ENCODE measurements at places on chromosomes 13 and 19.

DNA sequence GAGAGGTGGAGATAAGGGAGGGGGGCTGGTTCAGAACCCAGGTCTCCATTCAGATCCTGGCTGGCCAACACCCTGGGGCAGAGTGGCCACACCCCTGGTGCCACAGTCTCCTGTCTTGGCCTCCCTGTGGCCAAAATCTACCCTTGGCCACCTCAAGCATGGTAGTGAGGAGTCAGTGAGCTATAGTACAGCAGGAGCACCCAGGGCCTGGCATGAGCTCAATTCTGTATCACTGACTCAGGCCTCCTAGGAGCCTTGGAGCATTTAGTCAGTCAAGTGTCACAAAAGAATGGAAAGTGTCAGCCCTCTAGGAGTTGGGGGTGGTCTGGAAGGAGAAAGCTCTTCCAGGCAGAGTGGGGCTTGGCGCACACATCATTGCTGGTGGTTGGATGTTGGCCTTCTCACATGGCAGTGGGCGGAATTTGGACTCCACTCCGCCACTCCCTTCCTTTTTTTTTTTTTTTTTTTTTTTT, 6.6 kb upstream of the CD79A start:
- DNase-seq: no peak

- no peak for DNase-seq
Measured at GRCh38 chr13:107865643-107866031, 349.7 kb downstream of the LIG4 start.

DNA sequence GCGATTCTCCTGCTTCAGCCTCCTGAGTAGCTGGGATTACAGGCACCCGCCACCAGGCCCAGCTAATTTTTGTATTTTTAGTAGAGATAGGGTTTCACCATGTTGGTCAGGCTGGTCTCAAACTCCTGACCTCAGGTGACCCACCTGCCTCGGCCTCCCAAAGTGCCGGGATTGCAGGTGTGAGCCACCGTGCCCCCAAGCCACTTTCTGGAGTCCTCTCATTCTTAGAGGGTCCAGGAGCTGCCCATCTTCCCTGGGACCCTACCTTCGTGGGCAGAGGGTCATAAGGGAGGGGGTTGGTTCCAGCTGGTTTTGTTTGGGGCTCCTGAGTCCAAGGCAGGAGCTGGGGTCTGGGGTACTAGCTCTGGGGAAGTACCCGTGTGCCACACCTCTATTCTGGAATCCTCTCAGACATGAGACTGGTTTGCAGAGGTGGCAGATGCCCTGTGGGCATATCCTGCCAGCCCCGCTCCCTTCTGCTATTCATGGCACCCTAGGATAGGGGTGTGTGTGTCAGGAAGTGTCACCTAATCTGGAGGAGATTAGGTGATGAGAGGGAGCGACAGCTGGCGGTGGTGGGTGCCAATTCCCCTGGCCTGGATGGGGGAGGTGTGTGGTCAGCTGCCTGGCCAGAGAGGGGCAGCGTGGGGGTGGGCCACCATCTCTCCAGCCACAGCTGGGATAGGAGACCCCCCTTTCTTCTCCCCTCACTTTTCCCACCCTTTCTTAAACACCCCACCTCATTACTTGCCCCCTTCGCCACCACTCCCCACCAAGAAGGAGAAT, 2.1 kb downstream of the PRMT1 start:
- no peak for DNase-seq

DNA sequence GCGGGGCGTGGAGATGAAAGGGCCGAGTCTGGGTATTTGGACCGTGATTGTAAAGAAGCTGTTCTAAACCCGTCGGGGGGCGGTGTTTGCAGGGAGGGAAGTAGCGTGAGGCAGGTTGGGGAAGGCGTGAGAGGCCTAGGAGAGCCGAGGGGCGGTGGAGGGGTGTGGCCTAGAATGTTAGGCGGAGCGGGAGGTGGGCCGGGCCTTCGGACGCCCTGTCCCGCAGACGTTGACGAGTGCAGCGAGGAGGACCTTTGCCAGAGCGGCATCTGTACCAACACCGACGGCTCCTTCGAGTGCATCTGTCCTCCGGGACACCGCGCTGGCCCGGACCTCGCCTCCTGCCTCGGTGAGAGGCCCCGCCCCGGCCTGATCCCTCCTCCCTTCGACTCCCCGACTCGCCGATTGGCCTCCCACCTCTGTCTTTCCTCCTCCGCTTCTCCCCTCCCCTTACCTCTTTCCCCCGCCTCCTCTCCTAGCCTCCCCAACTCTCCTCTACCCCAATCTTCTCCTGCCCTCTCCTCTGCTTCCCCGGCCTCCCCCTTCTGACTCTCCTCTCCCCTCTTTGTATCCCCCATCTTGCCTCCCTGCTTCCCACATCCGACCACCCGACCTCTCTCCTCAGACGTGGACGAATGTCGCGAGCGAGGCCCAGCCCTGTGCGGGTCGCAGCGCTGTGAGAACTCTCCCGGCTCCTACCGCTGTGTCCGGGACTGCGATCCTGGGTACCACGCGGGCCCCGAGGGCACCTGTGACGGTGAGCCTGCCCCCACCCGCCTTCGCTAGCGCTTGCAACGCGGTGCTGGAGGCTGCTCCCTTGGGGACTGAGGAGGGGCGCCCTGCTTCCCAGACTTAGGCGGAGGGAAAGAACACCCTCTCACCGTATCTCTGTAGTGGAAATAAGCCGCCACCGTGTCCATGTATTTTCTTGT, 12.8 kb downstream of the LTBP4 start:
- DNase-seq: peak; percentile 92

- no peak for DNase-seq
Measured at GRCh38 chr13:112325920-112326645, 50.1 kb upstream of the SPACA7 start.

DNA sequence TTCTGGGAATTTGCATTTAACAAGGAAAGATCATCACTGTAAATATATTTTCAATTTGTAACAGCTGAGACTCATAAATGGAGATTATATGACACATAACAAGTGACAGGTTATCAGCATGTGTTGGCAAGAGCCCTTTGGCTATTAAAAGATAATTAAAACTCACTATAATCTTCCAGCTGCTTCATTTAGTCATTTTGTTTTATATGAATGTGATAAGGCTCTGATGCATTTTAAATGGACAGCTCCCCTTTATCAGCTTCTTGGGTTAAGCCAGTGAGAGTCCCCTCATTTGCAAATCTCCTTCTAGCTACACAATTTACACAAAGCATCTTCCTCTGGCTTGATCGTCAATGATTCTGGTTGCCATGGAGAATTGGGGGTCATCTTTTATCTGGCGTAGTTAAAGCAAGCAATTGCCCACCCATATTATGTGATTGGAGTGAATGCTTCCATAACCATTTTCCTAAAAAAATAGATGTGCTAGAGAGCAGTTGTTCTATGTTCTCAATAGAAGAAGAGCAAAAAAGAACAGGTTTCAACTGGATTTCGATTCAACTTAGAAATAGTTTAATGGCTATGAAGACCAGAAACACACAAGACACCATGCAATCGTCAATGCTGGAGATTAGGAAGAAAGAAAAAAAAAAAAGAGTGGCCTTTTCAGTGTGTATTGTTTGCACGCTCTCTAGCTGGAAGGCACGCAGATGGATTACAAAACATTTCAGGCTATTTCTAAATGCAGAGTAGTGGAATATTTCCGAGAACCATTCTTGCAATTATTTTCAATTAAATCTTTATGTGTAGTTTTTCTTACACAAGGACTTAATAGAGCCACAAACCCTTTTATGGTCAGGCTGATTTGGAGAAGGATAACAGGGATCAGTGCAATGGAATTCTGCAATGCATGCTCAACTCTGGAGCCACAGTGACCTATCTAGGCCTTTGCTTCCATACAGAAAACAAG, 27.4 kb downstream of the STARD13 start:
- no peak for DNase-seq

GRCh38 chr19:1648920-1649541, 3.4 kb downstream of the TCF3 start:
- no peak for DNase-seq

DNA sequence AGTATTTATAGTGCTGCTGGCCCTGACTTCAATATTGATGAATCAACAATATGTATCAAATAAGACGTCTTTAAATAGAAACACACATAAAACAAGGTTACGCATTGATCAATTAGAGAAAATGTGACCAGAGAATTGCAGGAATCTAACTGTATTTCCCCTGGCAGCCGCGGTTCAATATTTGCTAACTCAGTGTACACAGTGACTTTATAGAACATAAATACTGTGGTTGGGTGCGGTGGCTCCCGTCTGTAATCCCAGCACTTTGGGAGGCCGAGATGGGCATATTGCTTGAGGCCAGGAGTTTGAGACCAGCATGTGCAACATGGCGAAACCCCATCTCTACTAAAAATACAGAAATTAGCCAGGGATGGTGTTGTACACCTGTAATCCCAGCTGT, 22.8 kb upstream of the UPF3A start:
- DNase-seq: no peak

DNA sequence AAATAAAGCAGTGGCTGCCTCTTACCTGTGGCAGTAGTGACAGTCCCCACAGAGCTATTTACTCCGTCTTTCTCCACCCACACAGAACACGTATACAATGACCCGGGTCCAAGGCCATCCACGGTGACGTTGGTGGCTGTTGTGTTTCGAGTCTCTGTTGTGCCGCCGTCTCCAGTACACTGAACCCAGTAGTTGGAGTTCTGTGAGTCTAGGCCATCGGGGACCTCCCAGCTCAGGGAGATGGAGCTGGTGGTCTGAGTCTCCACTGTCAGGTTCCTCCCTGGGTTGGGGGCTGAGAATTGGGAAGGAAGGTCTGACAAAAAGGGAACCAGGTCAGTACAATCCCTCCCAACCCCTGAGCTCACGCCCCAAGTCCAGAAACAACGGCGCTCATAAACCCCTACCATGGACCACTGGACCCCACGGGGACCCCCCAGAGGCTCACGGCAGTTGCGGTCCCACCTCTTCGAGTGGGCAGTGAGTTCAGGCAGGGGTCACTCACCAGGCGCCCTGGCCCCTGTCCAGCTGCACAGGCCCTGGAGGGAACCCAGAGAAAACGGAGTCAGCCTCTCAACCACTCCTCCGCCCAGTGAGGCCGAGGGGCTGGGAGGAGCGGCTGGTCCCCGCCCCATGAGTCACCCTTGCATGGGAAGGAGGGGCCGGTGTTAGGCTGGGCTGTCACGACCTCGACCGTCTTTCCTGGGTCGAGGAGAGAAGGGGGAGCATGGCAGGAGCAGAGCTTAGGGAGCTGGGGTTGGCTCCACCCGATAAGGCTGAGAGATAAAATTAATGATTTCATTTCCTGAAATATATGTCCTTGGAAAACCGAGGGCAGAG, 2.4 kb downstream of the PTPRH start:
- DNase-seq: peak; percentile 88

DNA sequence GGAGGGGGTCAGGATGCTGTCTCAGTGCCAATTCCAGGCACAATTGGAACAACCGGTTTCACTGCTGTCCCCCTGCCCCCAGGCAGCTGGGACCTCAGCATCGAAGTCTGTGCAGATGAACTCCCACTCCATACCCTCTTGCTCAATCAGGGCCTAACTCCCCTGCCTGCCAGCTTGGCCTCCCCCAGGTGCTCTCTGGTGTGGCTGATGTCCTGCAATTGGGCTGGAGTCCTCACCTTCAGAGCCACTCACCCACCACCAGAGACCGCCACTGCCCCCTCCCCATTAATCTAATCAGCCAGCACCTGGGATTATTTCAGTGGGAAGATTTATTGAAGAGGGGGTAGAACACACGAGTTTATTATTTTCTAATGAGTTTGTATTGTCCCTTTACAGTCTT, 118.8 kb downstream of the MIPEP start:
- no peak for DNase-seq

DNA sequence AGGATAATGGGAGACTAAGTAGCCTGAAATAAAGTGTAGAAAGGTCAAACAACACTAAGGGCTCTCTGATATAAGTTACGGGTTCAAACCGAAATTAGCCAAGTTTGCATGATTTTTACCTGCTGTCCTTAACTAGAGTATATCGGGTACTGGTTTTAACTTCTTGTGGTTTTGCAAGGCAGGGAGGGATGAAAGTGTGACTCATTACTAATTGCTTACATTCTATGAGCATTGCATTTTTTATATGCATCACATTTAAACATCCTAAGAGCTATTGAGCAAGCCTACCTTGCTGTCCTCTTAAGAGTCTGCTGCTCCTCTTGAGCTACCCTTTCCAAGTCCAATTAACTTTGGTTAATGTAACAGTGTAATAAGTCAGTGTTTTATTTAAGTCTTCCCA, 415.4 kb downstream of the SLITRK5 start:
- DNase-seq: no peak

GRCh38 chr13:83183439-83184149, 698.7 kb downstream of the SLITRK1 start:
- no peak for DNase-seq

DNA sequence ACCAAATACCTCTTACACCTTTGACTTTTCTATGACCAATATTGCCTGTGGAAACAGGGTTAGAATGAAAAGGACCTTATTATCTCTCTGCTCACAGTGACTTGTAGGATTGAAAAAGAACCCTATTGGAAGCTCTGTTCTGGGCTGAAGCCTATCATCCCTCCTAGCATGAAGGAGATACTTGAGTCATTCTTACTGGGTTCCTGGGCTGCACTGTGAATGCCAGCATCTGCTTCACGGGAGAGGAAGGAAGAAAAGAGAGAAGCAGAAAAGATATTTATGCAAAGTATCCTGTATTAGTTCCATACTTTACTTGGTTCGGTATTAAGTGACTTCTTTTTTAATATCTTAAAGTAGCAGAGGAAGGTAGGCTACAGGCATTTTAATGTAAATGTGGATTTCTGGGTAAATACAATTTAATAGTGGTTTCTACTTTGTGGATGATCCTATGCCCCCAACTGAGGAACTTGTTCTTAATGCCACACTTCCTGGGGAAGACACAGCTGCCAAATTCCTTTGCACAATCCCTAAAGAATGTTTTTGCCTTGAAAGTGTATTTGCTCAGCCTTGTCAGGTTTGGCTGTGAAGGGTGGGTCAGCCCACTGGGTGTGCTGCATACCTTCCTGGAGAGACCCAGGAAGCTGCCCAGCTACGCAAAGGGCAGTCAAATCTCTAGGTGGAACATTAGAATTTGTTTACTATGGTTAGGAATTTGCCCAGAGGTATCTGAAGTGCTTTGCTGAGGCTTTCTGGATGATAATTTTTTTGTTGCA, 13.7 kb upstream of the SCEL start:
- peak; percentile 85 for DNase-seq

- DNase-seq: peak; percentile 56
Measured at GRCh38 chr19:53333066-53333462, 485 bp upstream of the ZNF845 start.

GRCh38 chr13:108346376-108346775, 76.9 kb downstream of the TNFSF13B start:
- DNase-seq: no peak

DNA sequence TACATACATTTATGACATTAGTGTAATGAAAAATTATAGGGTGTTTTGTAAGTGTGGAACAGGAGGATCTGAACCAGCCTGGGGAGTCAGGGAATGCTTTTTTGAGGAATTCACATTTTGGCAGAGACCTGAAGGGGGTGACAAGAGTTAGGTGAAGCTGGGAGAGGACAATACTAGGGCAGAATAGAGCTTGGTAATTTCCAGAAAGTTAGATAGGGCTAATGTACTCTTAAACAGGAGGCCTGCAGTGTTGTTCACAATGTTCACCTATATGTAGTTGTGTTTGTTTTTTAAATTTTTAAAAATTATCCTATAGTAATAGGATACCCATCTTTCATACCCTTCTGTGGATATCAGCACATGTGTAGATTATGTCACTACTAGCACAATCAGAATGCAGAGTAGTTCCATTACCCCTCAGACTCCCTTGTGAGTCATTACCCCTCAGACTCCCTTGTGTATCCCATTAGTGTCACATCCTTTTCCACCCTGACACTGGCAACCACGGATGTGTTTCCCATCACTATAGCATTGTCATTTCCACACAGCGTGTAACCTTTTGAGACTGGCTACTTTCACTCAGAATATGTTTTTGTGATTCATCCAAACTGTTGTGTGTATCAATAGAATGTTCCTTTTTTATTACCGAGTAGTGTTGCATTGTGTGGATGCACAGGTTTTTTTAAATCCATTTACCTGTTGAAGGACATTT, 43.1 kb downstream of the PCCA start:
- DNase-seq: no peak

Measured in Caco-2 (cell line).